ENCODE measurements at places on chromosomes 3 and 15.

DNA sequence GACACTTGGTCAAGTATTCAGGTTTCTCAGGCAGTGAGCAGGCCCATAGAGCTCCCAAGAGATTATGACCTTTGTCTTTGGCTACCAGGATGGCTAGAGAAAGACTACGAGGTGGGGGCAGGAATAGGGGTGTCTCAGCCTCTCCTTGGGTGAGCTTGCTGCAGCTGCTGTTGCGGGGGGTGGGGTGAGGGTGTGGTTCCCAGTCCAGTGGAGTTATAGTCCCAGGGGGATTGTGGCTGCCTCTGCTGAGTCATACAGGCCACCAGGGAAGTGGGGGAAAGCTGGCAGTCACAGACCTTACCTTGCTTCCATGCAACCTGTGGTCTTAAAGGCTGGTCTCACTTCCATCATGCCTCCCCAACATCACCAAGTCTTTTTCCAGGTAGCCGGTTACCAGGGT is 31.7 kb downstream of the ATP2C1 start:
- no peak for DNase-seq

DNA sequence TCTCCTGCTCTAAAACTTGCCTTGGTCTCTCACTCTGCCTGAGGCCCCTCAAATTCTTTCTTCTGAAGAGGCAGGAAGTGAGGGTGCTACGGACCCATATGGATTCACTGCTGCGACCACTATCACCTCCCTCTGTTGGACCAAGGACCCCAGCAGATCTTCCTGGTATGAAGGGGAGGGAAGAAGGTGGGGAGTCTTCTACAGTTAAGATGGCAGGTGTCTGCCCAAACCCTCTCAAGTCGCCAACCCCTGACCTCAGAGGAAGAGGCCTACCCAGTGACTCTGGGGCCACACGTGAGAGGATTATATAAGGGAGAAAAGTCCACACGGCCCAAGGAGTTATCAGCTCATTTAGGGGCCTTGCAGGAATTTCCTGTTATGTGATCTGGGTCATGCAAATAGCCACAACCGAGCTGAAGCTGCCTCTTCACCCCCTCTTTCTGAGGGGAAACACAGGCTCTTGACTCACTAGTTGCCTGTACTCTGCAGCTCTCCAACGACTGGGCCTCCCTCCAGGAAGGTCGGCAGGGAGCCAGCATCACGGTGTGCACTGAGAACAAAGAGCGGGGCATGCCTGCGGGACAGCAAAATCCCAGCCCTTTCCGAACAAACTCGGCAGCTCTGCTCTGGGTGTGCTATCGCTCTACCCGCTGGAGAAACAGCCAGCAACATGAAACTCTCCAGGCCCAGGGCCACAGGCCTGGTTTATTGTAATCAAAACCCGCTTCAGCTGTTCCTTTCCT is 116.0 kb downstream of the XXYLT1 start:
- DNase-seq: peak; percentile 88

- DNase-seq: peak; percentile 22
These were observed 41.5 kb downstream of the DLG1 start for GRCh38 chr3:197256836-197257444.

DNA sequence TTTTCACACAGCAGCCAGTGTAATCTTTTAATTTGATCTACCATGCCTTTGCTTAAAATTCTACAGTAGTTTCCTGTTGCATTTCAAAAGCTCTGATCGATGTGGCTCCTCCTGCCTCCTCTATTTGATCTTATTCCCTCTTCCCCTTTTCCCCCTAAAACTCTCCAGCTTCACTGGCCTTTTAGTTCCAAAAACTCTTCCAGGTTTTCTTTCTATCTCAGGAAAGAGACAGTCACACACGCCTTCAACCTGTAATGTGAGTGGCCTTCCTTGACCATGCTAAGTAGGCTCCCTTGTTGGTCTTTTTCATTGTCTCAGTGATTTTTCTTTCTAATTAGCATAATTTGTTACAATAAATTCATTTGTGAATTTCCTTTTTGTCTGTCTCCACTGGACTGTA is 985 bp downstream of the TEX9 start:
- DNase-seq: no peak

DNA sequence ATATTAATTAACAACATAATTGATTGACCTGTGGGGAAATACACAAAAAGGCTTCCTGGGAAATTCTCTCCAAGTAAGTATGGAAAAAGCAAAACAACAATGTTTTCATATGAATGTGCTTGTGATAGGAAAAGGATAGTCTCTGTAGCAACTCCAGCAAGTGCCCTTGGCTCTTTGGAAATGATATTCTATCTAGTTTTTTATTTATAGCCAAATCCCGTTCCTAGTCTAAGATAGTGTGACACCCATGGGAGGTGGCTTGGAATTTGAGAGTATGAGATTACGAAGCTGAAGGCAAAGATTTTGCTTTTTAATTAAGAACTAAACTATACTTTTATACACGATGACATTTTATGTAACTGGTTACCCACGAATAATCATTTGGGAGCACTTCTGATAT is 119.9 kb downstream of the PDZRN3 start:
- DNase-seq: no peak

- DNase-seq: no peak
These were observed 269.3 kb upstream of the ONECUT1 start for GRCh38 chr15:53059273-53060043.

GRCh38 chr3:164326714-164327113 is 751.6 kb downstream of the SI start:
- no peak for DNase-seq

DNA sequence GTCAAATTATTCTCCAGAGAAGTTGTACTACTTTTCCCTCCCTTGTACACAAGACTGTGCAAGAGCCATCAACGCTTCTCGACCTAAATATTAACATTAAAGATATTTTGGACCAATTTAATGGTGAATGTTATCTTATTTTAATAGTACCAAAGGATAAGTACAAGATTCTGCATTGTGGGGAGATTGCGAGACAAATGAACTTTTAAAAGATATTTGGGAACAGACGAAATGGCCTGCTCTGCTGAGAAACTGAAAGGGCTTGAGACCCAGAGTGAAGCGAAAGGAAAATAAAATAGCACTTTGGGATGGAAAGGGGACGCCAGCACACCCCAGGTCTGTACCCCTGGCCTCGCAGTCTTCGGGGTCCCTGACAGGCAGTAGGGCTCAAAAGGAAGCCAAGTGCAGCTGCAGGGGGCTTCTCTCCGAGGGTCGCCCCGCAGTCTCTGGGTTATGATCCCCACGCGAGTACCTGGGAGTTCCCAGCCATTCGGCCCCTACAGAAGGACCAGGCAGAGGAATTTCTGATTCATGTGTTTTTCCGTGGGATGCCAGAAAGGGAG is 97.6 kb upstream of the VGLL3 start:
- no peak for DNase-seq

- no peak for DNase-seq
These were observed 22.3 kb upstream of the GNB4 start for GRCh38 chr3:179473565-179473964.

DNA sequence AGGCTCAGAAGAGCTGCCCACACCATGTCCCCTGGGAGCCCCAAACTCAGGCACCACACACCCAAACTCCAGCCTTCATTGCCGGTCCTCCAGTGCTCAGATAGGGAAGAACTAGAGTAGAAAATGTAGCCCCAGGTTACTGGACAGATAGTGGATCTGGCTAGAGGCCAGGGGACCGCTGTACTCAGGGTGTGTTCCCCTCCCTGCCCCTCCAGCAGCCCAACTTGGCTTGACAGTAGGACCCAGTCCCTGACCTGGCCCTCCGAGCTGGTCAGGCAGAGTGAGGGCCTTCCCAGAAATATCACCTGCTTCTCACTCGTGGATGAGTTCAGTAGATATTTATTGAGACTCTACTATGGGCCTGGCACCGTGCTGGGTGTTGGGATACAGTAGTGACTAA is 100.0 kb downstream of the CORO2B start:
- DNase-seq: no peak

- no peak for DNase-seq
These were observed 247.6 kb downstream of the CHST2 start for GRCh38 chr3:143367171-143367570.

DNA sequence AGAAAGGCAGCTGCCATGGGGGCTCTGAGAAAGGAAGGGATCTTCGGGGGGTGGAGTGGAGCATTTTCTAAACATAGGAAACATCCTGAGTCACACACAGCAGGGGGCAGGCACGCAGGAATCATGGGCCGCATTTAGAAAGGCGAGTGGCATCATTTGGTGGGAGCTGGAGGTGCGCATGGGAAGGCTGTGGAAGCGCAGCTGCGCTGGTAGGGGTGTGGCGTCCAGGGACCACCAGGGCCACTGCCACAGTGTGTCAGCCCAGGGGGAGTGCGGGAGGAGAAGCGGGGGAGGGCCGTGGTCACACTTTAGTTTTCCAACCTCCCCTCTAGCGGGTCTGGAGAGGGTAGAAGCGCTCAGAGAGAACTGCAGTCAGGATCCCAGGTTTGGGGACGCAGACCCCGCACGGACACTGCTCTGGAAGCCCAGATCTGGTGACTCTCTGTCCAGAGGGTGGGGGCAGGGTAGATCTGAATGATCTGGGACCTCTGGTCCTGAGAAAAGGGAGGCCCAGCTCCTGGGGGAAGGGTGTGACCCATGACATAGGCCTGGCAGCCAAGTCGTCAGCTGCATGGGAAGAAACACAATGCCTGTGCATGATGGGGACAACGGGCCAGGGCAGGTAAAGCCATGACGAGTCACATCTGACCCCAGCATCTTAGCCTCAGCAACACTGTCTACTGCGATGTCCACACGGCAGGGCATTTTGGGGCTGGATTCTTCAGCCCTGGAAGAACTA is 88.0 kb upstream of the IQSEC1 start:
- DNase-seq: no peak

DNA sequence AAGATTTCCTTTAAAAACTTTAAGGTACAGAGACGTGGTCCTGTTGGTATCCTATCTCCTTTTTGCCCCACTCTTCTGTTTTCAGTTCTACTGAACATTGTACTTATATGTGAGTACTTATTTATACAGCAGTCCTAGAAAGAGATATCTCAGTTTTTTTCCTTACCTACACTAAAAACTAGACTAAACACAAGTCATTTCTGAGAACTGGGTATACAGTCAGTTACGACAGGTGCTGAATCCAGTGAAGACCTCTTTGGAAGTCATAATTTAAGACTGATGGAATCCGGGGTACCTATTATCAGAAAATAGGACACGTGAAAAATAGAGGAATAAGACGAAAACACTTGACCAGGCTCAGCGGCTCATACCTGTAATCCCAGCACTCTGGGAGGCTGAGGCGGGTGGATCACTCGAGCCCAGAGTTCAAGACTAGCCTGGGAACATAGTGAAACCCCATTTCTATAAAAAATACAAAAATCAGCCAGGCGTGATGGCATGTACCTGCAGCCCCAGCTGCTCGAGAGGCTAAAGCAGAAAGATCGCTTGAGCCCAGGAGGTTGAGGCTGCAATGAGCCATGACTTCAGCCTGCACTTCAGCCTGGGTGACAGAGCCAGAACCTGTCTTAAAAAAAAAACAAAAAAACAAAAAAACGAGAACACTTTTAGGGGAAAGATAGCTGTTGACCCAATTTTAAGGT is 76.3 kb downstream of the KLHL25 start:
- DNase-seq: no peak

- peak; percentile 94 for DNase-seq
These were observed 173.8 kb upstream of the TLE3 start for GRCh38 chr15:70271422-70272088.

DNA sequence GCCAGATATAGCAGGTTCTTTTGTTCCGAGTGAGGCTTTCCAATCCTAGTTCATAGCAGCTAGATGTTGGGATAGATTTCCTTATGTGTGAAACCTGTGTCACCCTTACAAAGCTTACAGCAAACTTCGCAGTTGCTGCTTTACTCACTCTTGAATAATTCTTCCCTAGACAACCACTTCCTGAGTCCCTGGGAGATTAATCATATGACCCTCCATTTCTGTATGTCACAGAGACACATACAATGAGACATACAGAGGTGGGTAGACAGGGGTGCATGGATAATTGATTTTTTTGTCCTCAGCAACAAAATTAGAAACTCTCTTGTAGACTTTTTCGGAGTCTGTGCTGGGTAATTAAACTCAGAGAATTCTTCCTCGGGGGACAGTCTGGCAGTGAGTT is 163.2 kb downstream of the NSUN3 start:
- DNase-seq: peak; percentile 21

- DNase-seq: peak; percentile 90
These were observed 1.3 kb upstream of the TRIM59 start for GRCh38 chr3:160450846-160451245.

DNA sequence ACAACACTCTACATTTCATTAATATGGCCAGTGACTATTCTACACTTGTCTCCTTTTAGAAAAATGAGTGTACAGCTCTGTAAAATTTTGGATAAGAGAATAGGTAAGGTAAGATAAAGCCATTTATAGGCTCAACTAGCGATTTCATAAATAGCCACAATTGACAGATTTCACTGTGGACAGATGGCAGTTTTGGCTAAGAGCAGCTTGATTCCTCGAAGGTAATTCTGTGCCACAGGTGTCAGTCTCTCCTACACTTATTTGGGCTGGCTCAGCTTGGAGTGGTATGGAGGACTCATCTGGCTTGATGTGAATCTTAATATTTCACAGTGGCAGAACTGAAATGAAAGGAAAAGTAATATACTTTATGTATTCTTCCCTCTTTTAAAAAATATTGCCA is 536.7 kb upstream of the TBL1XR1 start:
- DNase-seq: no peak

DNA sequence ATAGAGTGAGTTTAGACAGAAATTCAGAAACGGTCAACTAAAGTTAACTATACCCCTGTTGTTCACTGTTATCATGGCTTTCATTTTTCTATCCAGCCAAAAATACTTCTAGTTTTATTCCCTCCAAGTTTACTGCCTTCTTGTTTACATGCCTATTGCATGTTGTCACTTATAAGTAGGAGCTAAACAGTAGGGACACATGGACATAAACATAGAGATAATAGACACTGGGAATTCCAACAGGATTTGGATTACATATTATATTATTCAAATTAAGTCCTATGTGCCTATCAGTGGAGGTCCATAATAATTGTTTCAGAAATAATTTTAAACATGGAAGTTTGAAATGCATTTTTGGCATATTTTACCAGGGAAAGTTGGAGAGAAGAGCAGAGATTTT is 269.1 kb upstream of the ZNF717 start:
- no peak for DNase-seq

- DNase-seq: no peak
These were observed 283.3 kb downstream of the FEZF2 start for GRCh38 chr3:62090066-62090465.

DNA sequence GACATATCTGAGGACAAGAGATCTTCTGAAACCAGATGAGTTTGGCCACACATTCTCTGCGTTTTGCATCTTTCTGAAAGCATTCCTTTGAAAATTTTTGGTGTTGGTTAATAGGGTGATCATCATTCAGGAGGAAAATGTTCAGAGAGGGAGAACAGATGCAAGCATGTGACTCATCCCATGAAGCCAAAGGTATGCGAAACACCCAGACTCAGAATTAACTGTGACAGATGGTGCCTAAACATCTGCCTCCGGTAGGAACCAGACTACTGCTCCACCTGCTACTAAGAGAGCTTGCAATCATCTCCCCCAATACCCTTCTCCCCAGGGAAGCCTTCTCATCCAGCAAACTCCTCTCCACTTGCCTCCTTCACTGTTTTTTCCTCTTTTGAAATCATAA is 46.2 kb downstream of the TRIM69 start:
- DNase-seq: no peak

- no peak for DNase-seq
These were observed 163.8 kb upstream of the RGMA start for GRCh38 chr15:93252780-93253179.

GRCh38 chr3:116154389-116154788 is 290.9 kb downstream of the LSAMP start:
- no peak for DNase-seq
